ENCODE measurements at places on chromosomes 1 and 21.

DNA sequence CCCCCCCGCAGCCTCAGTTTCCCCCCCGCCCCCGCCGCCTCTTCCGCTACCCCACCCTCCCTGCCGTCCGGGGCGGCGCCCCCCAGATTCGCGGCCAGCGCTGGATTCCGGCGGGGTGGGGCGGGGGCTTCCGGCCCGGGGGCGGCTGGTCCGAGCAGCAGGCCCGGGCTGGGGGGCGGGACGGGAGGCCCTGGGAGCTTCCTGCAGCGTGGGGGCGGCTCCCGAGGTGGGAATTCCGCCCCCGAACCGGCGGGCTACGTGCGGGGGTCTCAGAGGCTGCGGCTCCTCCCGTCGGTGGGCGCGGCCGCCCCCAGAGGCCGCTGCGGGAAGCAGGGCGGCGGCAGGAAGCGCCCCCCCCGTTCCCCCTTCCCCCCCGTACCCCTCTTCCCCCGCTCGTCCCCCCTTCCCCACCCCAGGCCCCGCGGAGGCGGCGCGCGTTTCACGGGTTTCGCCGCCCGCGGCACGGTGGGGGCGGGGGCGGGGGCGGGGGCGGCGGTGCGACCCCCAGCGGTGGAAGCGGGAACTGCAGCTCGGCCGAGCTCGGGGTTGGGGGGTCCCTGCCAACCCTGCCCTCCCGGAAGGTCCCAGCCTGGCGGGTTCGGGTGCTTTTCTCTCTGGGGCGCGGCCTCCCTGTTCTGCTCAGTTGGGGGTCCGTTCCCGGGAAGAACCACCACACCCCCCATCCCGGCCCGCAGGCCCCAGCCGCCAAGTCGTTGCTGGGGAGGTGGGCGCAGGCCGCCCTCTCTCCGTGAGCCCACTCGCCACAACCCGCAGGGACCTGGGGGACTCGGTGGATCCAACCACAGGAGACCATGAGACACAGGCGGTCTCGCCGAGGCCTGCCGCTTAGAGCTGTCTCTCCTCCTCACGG, 76.3 kb downstream of the MORN1 start:
- DNase-seq = no peak

- DNase-seq = peak; percentile 55
Observed at GRCh38 chr1:99548943-99549605, 96.8 kb upstream of the PALMD start.

GRCh38 chr1:93577536-93578432, 103.9 kb downstream of the BCAR3 start:
- no peak for DNase-seq

DNA sequence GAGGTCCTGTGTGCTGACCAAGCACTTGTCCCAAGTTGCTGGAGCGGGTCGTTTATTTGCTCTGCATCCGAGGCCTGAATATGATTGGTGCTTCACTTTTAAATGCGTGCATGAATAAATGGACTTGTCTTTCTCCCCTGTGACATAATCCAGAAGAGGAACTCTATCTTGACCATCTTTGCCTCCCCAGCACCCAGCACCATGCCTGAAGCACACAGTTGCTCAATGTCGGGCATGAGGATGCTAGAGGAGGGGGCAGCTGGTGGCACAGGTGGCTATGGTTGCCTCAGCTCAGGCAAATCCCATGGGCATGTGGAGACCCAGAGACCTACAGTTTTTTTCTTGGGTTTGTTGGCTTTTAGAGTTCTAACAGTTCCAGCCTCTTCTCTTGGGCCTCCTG, 142.6 kb downstream of the KAZN start:
- no peak for DNase-seq

DNA sequence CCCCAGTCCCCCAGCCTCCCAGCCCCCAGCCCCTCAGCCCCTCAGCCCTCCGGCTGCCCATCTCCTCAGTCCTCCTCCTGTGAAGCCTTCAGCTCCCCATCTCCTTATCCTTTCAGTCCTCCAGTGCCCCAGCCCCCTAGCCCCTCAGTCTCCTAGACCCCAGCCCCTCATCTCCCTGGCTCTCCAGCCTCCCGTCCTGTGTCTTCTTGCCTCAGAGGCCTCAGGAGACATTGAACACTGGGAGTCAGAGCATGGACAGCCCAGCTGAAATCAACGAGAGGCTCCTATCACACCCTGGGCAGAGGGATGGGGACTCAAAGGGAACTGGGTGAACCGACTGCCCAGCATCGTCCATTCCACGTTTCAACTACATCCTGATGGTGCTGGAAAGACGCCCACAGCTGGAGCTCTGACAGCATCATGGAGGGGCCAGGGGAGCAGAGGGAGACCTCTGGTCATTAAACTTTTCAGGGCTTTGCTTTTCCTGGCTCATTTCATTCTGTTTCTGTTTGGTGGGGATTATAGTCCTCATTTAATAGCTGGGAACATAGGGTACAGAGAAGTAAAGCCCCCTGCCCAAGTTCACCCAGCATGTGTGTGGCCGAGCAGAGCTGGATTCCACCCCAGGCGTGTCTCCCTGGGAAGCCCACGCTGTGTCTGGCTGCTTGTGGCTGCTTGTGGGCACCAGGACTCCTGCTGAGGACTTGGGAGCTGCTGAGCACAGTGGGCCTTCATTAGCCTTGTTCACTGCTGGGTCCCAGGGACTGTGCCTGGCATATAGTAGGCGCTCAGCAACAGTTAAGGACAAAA, 396.7 kb downstream of the PTPRU start:
- no peak for DNase-seq

- no peak for DNase-seq
Observed at GRCh38 chr1:189866606-189867005, 611.1 kb downstream of the BRINP3 start.

DNA sequence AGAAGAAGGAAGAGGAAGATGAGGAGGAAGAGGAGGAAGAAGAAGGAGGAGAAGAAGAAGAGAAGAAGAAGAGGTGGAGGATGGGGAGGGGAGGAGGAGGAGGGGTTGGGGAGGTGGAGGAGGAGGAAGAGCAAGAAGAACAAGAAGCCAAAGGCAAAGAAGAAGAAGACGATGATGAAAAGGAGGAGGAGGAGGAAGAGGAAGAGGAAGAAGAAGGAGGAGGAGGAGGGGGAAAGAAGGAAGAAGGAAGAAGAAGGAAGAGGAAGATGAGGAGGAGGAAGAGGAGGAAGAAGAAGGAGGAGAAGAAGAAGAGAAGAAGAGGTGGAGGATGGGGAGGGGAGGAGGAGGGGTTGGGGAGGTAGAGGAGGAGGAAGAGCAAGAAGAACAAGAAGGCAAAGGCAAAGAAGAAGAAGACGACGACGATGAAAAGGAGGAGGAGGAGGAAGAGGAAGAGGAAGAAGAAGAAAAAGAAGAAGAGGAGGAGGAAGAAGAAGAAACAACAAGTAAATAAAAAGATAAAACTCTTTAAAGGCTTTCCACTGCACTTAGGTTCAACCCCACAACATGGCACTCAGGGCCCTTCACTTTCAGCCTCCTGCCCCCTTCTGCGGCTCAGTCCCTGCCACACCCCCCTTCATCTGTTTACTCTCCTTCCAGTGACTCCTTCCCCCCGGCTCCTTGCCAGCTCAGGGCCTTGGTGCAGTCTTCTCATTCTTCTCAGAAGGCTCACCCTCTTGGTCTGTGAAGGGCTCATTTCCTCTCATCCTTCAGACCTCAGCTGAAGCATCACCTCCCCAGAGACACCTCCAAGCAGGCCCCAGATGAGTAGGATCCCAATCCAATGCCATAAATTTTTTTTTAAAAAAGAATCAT, 114.0 kb downstream of the KCNN3 start:
- DNase-seq = no peak

GRCh38 chr21:30676737-30677136, 34.1 kb downstream of the KRTAP20-3 start:
- no peak for DNase-seq

DNA sequence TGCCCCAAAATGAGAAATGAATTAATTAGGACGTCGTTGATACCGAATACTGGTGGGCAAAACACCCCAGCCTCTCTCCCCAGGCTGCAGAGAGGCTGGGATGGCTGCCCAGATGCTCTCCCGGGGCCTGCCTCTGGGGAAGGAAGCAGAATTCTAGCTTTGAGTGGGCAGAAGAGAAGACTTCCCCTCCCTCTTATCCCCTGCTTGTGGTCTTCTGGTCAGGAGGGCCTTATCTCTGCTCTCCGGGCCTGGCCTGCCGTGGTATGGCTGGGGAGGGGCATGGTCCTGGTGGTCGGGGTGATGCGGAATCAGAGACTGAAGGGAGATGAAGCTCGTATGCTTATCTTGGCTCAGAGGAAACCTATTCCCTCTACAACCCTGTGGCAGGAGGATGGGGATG, 9.8 kb upstream of the CSF3R start:
- DNase-seq = no peak

DNA sequence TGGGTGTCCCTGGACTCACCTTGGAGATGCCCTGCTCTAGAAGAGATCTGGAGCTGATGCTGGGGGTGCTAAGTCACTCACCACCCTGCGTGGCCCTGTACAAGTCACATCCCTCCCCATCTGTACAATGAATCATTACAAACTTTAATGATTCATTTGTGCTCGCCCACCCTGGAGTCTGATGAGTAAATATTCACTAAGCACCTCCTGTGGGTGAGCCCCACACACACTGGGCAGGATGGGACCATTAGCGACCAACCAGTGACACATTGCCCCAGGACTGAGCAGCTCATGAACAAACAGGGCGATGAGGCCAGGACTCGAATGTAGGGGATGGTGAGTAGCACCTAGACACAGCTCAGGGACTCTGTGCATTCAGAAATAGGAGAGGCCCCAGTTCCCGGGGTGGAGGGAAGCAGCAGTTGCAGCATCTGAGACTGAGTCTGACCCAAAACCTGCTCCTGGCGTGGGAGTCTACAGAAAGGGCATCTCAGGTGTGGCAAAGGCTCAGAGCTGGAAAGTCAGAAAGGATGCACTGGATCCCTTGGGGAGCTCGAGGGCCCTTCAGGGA, 18.1 kb upstream of the PDZK1IP1 start:
- DNase-seq = no peak

DNA sequence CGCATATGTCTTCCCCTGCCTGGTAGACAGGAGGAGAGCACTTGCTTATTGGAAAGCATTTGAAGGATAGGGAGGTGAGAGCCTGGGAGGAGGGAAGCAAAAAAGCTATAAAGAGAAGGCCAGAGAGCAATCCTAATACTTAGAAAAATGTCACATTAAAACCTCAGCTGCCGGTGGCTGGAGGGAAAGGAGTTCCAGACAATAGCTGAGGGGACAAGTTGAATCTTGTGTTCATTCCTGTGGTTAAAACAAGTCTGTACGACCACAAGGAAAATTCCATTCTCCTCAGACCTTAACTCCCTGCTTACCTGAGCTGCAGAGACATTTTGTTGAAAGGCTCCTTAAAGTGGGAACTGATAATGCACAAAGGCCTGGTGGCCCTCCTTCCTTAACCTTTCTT, 218.8 kb upstream of the CAMK1G start:
- DNase-seq = no peak

DNA sequence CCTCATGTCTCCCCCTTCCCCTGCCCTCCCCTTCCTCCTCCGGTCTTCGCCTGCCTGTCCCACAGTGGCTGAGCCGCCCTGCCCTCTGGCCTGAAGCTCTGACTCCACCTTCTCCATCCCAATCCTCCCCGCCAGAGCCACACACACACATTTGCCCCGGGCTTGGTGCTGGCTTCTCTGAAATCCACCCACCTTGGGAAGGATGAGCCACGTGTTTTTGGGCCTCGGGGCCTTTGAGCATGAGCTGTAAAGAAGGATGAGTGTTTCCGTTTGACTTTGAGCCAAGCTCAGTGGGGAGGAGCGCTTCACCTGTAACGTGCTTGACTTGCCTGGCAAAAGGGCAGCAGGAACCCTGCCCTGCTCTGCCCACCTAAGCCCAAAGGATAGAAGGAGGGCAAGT, 295.1 kb downstream of the SIPA1L2 start:
- no peak for DNase-seq

- no peak for DNase-seq
Observed at GRCh38 chr1:166307261-166308188, 140.7 kb upstream of the FAM78B start.

- no peak for DNase-seq
Observed at GRCh38 chr1:154765970-154766369, 104.1 kb downstream of the KCNN3 start.
